Body of pancreas (tissue), 4 donors: ENCODE measurements at places on chromosomes 6 and 20. TPM values are rescaled to one million over a fixed set of nuclear protein-coding genes. Genes with fewer than 3 reads are reported as not detected.

DNA sequence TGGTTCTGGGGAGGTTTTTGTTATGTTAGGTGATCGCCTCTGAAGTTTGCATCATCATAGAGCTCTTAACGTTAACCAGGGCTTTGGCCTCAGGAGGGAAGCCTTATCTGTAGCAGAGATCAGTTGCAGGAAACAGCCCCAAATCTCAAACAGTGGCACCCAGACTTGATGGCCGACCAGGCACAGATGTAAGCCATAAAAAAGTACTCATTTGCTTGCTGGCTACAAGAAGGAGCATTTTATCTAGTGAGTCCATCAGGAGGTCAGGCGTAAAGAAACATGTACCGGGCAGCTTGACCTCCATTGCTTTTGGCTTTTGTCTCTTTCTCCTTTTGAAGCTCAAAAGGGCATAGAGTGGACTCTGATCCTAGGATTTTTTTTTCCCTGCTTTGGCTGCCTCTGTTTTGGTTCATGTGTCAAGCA is 122.3 kb downstream of the CCDC170 start:
- no peak for DNase-seq

DNA sequence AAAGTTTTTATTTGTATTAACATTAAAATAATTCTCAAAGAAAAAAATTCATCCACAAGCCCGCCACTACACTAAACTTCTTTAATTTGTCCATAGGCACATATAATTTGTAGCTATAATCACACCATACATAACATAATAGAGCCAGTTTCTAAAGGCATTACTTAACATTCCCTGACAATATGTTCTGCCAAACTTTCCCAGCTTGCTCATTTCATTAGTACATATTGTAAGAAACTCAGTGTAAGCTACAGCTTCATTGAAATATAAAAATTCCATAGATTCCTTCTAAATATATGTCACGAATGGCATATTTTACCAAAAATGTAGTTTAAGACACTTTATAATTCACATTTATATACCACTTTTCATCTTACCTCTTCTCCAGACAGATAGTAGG is 59.3 kb downstream of the MAN1A1 start:
- DNase-seq = no peak

DNA sequence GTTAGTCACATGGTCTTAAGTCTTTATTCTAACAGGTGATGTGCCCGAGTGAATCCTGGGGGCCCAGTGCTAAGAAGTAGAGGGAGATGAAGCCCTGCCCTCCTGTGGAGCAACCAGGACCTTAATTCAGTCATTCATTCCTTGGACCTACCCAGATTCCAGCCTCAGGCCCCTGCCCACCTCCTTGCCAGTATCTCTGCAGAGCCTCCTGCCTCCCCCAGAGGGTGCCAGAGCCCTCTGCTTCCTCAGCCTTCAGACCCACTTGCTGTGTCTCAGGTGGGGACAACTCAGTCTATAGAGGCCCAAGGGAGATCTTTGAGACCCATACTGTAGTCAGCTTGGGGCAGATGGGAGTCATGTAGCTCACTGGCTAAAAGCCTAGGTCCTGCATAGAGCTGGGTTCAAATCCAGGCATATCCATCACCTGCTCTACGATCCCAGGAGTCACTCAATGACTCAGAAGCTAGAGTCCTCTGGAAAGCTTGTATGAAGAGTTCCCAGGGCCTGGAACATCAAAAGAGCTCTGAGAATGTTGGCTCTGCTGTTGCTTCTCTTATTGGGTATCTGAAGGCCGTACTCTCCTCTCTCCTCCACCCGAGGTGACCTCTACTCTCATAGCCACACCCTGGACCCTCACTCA is 3.9 kb upstream of the SIGLEC1 start:
- no peak for DNase-seq

- DNase-seq = no peak
These were observed 30.3 kb upstream of the GATA5 start for GRCh38 chr20:62506087-62506486.

DNA sequence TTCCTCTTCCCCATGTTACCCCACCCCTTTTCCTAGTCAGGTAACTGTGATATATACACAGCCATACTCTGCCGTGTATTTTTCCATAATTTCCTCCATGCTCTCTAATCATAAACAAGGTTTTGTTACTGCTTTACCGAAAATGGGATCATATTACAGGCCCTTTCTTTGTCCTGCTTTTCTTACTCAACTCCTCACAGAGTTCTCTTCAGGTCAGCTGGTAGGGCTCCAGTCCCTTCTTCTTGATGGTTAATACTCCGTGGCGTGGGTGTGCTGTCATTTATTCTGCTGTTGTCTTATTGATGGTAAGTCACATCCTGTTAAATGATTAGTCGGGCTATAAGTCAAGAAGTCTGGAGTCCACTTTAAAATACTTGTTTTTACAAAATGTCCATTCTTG is 24.9 kb upstream of the PI16 start:
- no peak for DNase-seq

- no peak for DNase-seq
These were observed 76.1 kb downstream of the SULF2 start for GRCh38 chr20:47708953-47709833.

DNA sequence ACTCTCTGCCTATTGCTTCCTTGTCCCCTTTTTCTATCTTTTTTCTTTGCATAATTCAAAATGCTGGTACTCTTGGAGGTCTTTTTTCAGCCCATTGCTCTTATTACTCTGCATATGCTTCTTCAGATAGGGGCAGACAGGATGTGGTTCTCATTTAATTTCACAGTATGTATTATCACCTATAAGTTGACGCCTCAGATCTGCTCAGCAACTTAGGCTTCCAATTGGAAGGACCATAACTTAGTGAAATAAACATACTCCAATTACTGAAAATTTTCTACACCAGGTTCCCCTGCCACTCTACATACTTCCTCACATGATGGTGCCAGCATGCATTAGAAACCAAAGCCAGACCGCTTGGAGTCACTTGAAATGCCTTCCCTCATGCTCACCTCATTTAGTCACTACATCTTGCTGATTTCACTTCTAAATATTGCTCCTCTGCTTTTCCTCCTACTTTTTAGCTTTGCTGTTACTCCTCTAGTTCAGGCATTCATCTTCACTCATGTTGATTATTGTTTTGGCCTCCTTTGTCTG is 34.5 kb upstream of the AHI1 start:
- DNase-seq = no peak

DNA sequence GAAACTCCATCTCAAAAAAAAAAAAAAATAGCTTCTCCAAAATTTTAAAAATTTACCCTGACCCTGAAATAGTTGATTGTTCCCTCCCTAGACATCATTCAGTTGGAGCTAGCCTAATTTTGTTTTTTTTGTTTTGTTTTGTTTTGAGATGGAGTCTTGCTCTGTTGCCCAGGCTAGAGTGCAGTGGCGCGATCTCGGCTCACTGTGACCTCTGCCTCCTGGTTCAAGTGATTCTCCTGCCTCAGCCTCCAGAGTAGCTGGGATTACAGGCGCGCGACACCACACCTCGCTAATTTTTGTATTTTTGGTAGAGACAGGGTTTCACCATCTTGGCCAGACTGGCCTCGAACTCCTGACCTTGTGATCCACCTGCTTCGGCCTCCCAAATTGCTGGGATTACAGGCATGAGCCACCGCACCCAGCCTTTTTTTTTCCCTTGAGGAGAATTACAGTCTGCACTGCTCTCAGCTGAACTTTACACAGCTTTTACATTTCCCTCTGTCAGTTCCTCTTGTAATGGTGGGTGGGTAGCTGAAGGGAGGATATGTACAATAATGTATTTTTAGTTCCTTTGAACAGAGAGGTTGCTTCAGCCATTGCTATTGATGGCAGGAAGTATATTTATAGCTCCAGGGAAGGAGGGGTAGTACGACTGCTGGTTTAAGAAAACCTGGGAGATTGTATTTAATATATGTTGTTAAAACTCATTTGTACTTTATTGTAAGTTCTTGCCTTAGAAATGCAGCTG is 27.7 kb downstream of the PTPRA start:
- DNase-seq = no peak

GRCh38 chr20:991850-992249 is 10.3 kb downstream of the RSPO4 start:
- DNase-seq = no peak

- DNase-seq = no peak
These were observed 380.0 kb downstream of the LMBRD1 start for GRCh38 chr6:69416776-69417175.

GRCh38 chr20:56765172-56766073 is 136.3 kb downstream of the TFAP2C start:
- DNase-seq = no peak

DNA sequence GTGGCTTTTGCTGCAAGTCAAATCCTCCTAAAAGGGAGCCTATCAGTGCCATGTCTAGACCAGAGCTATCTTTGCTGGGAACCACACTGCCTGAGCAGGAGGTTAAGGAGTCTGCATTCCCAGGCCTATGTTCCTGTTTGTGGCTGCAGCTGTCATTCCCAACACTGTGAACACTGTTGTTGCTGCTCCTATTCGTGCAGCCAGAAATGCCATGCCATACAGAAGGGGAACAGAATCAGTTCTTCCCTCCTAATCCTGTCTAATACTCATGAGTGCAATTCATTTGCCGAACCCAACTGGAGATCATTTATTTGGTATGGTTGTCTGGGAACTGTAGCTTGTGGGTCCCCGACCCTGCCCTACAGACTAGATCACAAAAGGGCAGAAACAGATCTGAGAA is 406.5 kb upstream of the GJE1 start:
- DNase-seq = no peak

DNA sequence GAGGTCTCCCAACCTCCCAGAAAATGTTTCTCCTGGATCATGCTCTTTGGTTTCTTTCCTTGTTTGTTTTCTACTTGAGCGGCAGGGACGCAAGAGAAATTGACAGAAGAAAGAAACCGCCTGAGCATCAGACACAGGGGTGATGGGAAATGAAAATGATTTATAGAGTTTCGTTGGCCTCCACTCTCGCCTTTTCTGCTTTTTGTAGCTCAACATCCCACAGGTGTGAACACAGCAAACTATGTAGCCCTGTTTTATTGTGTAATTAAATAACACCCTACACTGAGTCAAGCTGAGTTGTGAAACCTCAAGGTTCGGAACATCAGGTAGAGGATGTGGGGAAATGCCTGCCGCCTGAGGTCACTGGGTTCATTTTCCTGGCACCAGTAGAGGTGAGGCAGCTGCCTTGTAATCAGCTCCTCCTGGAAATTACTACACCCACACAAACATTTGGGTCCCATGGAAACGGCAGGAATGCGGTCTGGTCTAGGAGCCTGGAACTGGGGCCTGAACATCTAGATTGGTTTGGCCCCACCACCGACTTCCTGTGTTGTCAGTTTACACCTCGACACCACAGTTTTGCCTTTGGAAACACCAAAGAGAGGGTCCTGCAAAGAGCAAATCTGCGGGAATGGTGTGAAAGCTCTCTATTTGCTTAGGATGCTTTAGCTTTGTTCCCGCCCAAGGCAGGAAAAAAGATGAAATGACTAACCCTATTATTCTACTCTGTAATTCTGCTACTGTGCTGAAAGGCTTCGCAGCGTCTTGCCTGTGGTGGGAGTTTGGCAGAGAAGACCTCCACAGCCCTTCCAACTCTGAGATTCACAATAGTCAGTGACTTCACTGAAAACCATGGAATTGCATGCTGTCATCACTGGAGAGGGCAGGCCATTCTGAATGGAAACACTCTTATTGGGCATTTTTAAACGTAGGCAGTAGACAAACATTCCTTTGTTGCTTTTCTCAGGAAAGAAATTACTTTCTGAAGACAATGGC is 53.0 kb downstream of the ADAT2 start:
- DNase-seq = peak; percentile 71

Gene SLC16A10
- total RNA-seq = 59.4 TPM

Gene FAM209B
- not detected for total RNA-seq

Gene DNAH8
- total RNA-seq = not detected

Gene LINC00237
- not detected for total RNA-seq

Gene TAB2
- 26.2 TPM for total RNA-seq

Gene HLA-DQB1
- total RNA-seq = 0.78 TPM

Gene TDP2
- 25.1 TPM for total RNA-seq

Gene TRIM10
- total RNA-seq = not detected

Gene FKBP1C
- not detected for total RNA-seq
